Regular cardiac myocyte (primary cell): ENCODE measurements at places on chromosomes 5 and 9. TPM values are rescaled to one million over a fixed set of nuclear protein-coding genes. Genes with fewer than 3 reads are reported as not detected.

CARTPT gene
- not detected in 2 replicates for total RNA-seq

FGF18 gene
- total RNA-seq = not detected in 2 replicates

PCDHA9 gene
- total RNA-seq = under 0.01 TPM in 2 replicates

LECT2 gene
- total RNA-seq = not detected in 2 replicates

SIT1 gene
- not detected in 2 replicates for total RNA-seq

CSF1R gene
- 0.56 and 0.58 TPM in 2 replicates for total RNA-seq

OLFM1 gene
- total RNA-seq = 1.2 and 5.1 TPM in 2 replicates

TMOD1 gene
- under 0.01 and 0.28 TPM in 2 replicates for total RNA-seq

CARD6 gene
- total RNA-seq = 19.6 and 23.7 TPM in 2 replicates

IL9 gene
- not detected in 2 replicates for total RNA-seq

LHX3 gene
- total RNA-seq = under 0.01 TPM in 1 of 2 replicates, not detected in the other

SLC36A2 gene
- total RNA-seq = not detected in 2 replicates

BAAT gene
- total RNA-seq = under 0.01 and 0.19 TPM in 2 replicates

CAAP1 gene
- total RNA-seq = 16.3 and 25.4 TPM in 2 replicates

MARCHF3 gene
- total RNA-seq = 32.8 and 49.6 TPM in 2 replicates

LURAP1L gene
- 6.1 and 15.2 TPM in 2 replicates for total RNA-seq

BTNL3 gene
- not detected in 2 replicates for total RNA-seq

SPOUT1 gene
- total RNA-seq = 10.4 and 26.3 TPM in 2 replicates

JAKMIP2 gene
- under 0.01 TPM in 2 replicates for total RNA-seq

CCDC171 gene
- 1.5 and 2.8 TPM in 2 replicates for total RNA-seq

TAF11L10 gene
- total RNA-seq = not detected in 2 replicates

IRGM gene
- not detected in 2 replicates for total RNA-seq

NIM1K gene
- total RNA-seq = 0.58 and 3.1 TPM in 2 replicates

SAXO1 gene
- under 0.01 TPM in 1 of 2 replicates, not detected in the other for total RNA-seq
